ENCODE measurements at places on chromosomes 2 and 18. TPM values are rescaled to one million over a fixed set of nuclear protein-coding genes. Genes with fewer than 3 reads are reported as not detected.

CIDEA gene
- not detected for total RNA-seq

CENPA gene
- not detected for total RNA-seq

COLEC11 gene
- 0.40 TPM for total RNA-seq

DPP10 gene
- total RNA-seq, result not detected

- H3K4me3 ChIP-seq, result no peak overlapping the region
- H3K36me3 ChIP-seq, result no peaks in the 10 kb centered on the region
- peaks cover 7% of the 10 kb centered on the region for H3K27me3 ChIP-seq
- DNase-seq, result no peak
- H3K27ac ChIP-seq, result no peak overlapping the region
- no peaks in the 10 kb centered on the region for H3K4me1 ChIP-seq
Observed at GRCh38 chr2:223619486-223620129, 17.4 kb upstream of the SCG2 start.

DNA sequence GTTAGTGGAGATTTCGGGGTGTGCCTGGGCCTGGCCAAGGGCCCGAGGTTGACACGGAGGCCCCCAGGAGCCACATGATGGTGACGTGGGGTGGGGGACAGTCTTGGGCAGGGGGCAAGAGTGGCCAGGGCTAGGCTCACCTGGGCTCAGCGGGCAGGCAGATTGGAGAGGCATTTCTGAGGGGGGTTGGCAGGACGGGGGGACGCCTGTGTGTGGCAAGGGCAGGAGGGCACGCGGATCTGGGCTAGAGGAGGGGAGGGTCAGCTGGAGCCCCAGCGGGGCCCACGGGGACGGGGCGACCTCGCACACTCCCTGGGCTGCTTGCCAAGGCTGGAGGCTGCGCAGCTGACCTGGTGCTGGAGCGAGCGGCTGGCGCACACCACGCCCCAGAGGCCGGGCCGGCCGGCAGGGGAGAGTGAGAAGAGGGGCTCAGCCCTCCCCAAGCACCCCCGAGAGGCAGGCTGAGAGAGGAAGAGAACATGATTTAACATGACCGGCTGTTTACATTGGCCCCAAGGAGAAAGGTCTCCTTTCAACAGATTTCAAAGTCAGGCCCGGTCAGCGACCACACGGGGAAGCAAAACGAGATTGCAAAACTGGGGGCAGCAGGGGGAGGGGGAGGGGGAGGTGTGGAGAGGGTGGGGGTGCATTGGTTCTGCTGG is 38.0 kb upstream of the SNED1 start:
- H3K4me1 ChIP-seq, result no peaks in the 10 kb centered on the region
- H3K36me3 ChIP-seq, result no peaks in the 10 kb centered on the region
- H3K27me3 ChIP-seq, result no peaks in the 10 kb centered on the region

GRCh38 chr2:170436077-170436943 is 258.4 kb downstream of the MYO3B start:
- no peak overlapping the region for H3K4me3 ChIP-seq
- H3K27ac ChIP-seq, result no peak overlapping the region
- no peaks in the 10 kb centered on the region for H3K27me3 ChIP-seq
- H3K4me1 ChIP-seq, result no peaks in the 10 kb centered on the region

GRCh38 chr2:12684471-12684936 is 32.2 kb upstream of the TRIB2 start:
- no peak overlapping the region for H3K27ac ChIP-seq
- H3K4me1 ChIP-seq, result peaks cover 4% of the 10 kb centered on the region
- no peaks in the 10 kb centered on the region for H3K27me3 ChIP-seq
- no peaks in the 10 kb centered on the region for H3K36me3 ChIP-seq
- no peak overlapping the region for H3K4me3 ChIP-seq

DNA sequence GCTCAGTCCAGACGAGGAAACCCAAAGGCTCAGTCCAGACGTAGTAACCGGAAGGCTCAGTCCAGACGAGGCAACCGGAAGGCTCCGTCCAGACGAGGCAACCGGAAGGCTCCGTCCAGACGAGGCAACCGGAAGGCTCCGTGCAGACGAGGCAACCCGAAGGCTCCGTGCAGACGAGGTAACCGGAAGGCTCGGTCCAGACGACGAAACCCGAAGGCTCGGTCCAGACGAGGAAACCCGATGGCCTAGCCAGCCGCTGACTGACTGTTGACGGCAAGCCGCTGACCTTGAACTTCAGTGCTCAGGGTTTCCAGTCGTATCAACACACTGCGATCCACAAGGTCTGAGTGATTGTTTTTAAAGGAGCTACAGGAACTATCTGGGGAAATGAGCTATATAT is 150.7 kb upstream of the TPO start:
- no peaks in the 10 kb centered on the region for H3K27me3 ChIP-seq
- no peak overlapping the region for H3K4me3 ChIP-seq
- no peak for DNase-seq
- no peaks in the 10 kb centered on the region for H3K36me3 ChIP-seq
- H3K27ac ChIP-seq, result no peak overlapping the region

DNA sequence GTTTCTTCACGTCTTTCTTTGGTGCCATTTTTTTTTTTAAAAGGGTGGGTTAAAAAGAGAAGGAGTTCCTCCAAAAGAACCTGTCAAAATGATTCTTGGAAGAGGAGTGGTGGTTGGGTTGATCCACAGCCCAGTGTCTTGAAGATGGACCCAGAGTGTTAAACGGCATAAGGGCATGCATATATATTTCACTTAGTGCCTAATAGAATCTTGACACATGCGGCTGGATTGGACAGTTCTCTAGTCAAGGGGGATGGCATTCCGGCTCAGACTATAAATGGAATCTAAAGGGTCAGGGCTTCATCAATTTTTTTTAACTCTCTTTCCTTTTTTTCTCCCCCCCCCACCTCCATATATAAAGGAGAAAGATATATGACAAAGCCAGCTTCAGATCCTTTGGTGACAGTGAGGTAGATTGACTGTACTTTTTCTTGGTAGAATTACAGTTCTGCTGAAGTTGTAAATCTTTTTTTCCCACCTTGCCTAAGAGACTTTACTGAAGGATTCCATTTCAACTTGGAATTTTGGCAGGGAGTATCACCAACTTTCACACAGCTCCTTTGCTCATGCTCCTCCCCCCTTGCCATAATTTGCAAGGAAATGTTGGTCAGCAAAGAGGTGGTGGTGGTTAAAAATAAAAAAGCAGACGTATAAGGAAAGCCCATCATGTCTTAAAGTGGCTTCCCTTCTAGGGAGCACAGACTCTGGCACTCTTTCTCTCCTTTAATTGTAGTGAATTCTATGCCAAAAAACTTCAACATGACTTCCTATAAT is at the start of gene MYL1:
TSS of gene MYL1 (minus strand) at position 160 of the 774 bp plus-strand sequence. CDS start at position 28, 132 bp downstream.
- H3K4me3 ChIP-seq, result peak within 1 kb of the TSS; percentile 65
- H3K27ac ChIP-seq, result peak within 1 kb of the TSS; percentile 85
- no peak for DNase-seq
- H3K36me3 ChIP-seq, result no peaks in the 10 kb centered on the region
